ENCODE measurements at places on chromosomes 16 and 17.

- DNase-seq: peak; percentile 73
These were observed 548 bp downstream of the HAGH start for GRCh38 chr16:1825864-1826690.

DNA sequence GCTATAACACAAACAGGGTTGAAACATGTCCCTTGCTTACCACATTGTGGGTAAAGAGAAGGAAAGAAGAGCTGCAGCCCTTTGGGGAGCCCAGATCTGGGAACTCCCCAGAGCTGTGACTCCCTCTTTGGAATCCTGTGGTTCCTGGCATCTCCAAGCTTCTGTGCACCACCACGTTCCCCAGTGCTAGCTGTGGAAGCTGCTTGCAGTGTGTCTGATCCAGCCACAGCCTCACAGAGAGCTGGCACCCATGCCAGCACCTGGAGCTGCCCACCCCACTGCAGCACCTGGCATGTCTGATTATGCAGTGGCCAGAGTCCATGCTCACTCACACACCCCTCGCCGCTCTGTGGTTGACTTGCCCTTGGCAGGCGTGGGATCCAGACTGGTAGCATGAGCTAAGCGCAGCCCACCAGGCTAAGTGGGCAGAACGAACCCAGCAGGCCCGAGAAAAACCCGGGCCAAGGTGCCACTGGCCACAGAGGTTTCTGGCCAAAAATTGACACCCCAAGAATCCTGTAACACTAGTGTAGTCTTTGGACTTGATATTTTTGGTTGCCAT is 252.6 kb upstream of the KCNJ16 start:
- DNase-seq: no peak

DNA sequence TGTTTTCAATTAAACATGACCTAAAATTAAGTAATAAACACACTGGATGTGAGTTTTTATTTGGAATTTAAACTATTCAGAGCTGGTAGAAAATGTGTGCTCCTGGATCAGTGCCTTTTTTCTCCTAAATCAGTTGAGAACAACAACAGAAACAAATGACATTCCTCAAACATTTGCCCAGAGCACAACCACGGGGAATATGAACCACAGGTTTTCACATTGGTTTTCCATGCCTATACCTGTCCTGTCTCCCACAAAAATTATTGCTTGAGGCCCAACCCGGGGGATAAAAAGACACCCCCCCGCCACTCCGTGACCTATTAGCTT is 6.8 kb downstream of the HSBP1 start:
- DNase-seq: no peak

DNA sequence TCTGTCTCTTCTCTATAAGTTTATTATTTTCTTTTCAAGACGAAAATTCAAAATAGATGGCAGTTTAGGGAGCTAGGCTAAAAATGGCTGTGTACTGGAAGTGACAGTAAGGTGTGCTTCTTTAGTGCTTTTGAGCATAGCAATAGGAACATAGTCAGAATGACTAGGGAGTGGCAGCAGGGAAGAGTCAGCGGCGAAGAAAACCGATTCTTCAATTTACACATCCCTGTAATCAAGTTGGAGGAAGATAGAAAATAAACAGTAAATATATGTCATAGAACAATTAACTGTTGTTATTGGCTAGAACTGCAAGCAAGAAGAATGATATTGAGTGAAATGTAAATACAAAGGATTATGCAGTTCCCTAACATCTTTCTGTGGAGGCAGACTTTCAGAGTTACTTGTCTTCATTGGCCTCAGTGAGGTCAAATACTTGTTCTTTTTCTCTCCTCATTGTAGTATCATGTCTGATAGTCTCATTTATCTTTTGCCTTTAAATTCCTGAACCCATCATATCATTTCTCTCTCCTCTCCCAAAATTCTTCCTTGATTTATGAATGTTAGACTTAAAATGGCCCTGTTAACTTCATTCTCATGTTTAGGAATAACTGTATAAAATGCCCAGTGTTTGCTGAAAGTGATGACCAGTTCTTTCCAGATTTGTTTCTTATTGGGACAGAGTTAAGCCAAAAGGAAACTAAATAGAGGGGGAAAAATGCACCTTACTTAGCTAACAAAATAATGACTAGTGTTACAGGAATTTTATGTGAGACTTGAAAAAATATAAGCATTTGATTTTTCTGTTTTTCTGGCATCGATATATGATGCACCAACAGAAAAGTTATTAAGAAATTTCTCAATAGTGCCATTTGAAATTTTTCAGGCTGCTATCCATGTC is 211.4 kb downstream of the BCAS3 start:
- no peak for DNase-seq

DNA sequence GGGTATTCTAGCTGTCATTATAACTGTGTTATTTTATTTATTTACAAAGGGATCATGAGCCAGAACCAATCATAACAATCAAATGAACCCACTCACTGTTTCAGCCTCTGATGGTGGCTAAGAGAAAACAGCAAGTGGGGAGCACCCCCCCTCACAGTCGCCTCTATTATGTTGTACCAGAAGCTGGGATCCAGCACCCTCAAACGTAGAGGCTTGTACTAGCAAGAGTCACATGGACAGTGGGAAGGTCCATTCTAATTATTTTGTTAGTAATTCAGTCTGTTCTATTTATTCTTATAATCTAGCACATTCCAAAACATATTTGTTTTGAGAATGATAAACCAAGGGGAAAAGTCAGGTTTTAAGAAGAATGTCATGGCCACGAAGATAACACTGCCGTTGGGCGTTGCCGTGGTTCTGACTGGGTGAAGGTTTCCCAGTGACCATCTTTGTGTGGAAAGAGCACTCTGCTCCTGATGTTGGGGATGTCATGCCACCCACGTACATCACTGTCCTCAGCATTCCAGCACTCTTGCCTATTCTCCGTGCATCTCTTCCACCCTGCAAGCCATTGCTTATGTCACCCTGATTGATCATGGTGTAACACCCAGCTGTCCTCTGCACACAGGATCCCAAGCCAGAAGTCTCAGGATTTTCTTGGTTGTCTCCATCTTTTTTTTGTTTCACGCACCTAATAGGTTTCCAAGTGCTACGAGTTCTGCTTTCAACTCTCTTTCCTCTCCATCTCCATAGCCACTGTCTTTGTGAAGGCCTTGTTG is 205.8 kb downstream of the PRKCA start:
- no peak for DNase-seq

DNA sequence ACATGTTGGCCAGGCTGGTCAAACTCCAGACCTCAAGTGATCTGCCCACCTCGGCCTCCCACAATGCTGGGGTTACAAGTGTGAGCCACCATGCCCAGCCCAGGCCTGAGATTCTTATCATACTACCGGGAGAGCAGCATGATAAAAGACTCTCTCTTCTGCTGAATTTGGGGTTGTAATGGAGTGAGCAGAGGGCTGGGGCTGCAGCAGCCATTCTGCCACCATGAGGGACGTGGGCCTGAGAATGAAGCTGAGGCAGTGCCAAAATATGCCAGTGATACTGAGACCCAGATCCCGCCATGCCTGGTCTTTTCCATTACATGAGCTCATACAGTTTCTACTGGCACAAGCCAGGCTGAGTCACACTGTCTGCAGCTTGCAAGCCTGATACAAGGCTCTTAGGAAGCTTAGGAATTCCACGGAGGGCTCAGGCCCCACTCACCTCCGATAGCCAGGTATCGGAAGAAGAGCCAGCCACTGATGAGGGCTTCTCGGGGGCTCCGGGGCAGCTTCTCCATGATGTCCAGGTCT is 19.6 kb upstream of the P2RX1 start:
- DNase-seq: no peak

- DNase-seq: no peak
These were observed 3.0 kb downstream of the TRIM47 start for GRCh38 chr17:75875182-75875939.

GRCh38 chr16:54418903-54419302 is 132.3 kb upstream of the IRX3 start:
- DNase-seq: no peak

GRCh38 chr17:17467720-17468119 is 9.1 kb upstream of the MED9 start:
- no peak for DNase-seq
